Kidney epithelial cell (primary cell): ENCODE measurements at places on chromosomes 1 and 21.

DNA sequence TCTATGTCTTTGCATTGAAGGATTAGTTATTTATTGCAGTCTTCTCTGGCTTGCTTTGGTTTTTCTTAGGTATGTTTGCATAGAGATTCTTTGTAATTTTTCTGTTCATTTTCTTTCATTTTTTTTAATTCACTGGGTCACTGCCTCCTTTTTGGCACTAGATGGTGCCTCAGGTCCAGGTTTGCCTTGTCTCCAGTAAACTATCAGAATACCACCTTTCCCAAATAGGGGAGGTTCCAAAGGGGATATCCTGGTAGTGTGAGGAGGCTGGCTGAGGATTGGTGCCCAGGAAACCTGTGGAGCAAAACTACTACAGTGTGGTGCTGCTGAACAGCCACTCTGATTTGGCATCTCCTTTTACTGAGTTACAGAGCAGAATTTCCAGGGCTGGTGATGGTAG, 257.1 kb downstream of the KCTD3 start:
- DNase-seq, result no peak

DNA sequence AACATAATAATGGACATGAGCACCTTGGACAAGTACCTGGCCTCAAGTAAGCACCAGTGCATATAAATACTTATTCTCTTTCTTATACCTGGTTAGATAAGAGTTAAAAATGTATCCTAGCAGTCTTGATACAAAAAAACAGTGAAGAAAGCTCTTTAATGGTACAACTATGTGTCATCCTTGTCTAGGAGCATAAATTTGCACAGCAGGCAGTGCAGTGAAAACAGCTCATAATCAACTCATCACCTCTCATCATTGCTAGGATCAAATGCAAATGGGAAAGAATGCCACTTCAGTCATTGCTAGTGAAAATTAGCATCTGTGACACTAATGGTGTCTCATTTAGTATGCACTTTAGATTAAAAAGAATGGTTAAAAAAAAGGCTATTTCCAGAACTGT, 7.6 kb downstream of the SAMSN1 start:
- no peak for DNase-seq

- no peak for DNase-seq
These were observed 468.2 kb downstream of the NUF2 start for GRCh38 chr1:163789911-163790310.

DNA sequence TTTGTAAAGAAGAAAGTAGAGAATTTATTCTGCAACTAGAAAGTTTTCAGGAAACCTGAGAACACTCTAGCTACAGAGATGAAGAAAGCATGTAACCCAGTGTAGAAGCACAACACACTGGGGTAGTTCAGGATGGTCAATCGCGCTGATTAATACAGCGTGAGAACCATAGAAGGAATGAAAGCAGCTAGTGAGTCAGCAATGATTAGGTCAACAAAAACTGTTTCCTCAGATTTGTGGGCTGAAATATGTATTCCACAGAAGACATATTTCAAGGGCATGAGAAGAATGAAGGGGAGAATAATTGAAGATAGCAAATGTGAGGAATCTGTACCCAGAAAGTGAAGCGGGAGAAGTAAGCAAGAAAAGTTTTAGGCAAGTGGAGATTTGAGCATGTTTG, 97.8 kb upstream of the ADGRL2 start:
- no peak for DNase-seq

DNA sequence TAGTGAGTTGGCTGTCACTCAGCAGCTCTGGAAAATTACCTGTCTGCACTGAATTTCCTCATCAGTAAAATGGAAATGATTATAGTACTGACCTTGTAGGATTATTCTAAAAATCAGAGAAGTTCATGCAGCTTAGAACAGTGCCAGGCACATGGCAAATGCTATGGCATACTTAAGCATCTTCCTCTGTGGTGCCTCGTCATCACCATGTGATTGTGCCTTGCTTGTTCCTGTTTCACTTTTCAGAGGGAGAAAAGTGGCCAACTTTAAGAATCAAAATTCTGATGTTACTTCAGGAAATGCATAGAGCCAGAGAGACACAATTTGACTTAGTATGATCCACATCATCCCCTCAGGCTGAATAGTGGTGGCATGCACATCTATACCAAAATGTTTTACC, 203.6 kb downstream of the ROR1 start:
- no peak for DNase-seq

DNA sequence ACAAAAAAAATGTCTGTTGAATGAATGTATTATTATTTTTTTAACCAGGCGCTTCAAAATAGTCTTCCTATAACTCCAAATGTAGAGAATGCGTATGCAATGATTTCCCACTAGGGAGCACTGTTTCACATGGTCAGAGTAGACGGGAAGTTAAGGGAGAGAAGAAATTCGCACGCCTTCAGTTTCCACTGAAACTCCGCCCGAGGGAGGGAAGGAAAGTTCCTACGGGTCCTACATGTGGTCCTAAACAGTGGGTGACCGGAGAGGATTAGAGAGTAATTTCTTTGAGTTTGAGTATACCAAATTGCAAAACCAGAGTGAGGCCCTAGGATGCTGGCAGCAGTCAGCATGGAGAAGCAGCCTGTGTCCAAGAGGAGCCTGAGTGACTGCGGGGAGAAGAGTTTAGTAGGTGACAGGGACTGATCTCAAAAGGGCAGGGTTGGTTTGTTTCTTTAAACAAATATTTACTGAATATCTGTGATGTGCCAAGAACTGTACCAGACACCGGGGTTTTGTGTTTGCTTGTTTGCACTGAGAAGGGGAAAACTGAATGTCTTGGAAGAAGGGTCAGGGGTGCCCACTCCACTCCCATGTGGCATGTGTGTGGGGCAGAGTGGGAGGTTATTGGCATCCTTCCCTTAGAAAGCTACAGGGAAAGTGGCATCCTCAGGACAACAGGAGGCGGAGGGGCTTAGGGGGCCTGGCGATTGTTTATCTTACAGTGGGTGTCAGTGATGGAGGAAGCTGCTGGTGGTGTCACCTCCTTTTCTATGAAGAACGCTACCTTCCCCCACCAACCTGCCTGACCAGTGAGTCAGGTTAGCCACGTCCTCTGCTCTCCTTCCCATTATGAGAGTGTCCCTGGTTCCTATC, 22.8 kb downstream of the RNU5D-1 start:
- DNase-seq, result no peak
